Activated naive CD8-positive, alpha-beta T cell treated with anti-CD3 and anti-CD28 coated beads for 36 hours (primary cell): ENCODE measurements at places on chromosomes 11 and 22.
A peak's percentile ranks its signal among the peaks of the same experiment; 100 is the strongest.

DNA sequence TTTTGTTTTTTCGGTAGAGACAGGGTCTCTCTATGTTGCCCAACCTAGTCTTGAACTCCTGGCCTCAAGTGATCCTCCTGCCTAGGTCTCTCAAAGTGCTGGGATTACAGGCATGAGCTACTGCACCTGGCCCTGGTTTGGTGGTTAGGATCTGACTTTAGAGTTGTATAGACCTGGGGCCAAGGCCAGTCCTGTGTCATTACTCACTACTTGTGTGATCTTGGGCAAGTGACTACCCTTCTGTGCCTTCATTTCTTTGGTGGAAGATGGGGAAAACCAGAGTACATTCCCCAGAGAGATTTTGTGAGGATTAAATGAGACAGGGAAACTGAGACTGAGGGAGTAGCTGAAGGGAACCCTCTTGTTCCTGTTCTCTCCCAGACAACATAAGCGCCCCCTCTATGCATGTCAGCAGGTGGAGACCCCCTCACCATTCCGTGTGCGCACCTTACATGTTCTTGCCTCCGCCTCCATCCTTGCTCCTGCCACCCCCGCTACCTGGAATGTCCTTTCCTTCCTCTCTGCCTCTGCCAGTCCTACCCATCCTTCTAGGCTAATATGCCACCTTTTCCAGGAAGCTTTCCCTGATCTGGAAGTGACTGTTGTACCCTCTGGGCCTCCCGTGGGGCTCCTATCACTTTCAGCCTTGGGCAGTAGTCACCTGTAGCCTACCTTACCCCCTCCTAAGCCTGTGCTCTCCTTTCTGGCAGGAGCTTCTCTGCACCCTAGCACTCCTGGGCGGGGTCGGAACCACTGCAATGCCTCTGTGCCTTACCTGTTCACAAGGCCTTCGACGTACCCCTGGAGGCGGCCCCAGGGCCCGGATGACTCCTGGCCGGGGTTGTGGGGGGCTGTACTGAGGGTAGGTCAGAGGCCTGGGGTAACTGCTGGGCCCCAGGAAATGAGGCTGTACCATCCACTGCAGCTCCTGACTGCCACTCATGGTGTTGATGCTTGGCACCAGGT lies 3.9 kb downstream of the FOSL1 start:
- no peak for DNase-seq
- peaks cover 3% of the 10 kb centered on the region for H3K27me3 ChIP-seq
- peaks cover 42% of the 10 kb centered on the region for H3K36me3 ChIP-seq
- peaks cover 49% of the 10 kb centered on the region for H3K4me1 ChIP-seq
- no peak overlapping the region for H3K27ac ChIP-seq

DNA sequence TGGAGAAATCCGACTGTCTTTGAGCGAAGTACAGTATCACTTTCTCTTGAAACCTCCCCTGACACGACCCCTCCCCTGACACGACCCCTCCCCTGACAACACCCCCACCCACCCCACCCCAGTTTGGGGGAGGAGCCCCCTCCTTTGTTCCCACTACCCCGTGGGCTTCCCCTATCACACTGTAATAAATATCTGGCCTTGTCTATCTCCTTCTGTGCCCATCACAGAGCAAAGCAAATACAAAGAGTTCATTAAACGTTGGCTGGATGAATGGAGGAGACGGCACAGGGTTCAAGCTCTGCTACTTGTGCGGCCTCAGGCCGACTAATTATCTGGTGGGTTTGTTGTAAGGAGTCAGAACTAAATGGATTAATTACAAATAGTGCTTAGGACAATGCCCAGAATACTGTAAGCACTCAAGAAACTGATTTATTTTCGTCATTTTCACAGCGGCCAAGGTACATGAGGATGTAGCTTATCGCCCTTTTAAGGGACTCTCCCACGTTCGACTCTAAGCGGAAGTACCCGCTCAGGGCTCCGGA lies 628 bp upstream of the GGA1 start:
- no peaks in the 10 kb centered on the region for H3K27me3 ChIP-seq
- H3K36me3 ChIP-seq = peaks cover 6% of the 10 kb centered on the region
- peak overlapping the region; percentile 94 for H3K27ac ChIP-seq
- H3K4me3 ChIP-seq = peak overlapping the region; percentile 81
- H3K4me1 ChIP-seq = peaks cover 41% of the 10 kb centered on the region
- DNase-seq = no peak

GRCh38 chr11:61181489-61181888 lies 20.3 kb upstream of the VPS37C start:
- DNase-seq = no peak
- H3K27me3 ChIP-seq = no peaks in the 10 kb centered on the region
- no peaks in the 10 kb centered on the region for H3K4me1 ChIP-seq

DNA sequence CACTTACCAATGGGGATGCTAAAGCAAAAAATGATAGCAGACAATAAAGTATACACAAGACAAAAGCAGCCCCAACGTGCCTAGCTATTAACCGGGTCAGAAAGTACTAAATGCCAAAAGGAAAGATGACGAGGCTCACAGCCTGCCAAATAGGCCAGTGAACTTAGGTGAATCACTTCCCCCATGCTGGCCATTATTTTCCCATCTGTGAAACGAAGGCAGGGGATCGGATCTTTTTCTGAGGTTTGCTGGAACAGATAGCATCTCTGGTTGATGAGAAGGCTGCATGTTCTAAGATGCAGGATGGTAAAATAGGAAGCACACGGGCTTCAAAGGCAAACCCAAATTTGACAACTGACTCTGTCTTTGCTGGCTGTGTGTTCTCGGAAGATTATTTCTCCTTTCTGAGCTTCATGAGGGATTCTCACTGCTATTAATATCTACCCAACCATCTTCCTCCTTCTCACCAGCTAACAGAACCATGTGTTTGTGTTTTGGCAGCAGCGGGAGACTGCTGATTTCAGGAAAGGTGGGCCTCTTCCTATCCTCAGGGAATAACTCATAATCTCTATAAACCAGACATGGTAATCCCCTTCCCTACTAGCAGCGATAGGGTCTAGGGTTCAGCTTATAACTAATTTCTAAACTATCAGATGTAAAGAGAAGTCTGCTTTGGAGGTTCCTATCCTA lies 390.7 kb downstream of the LARGE1 start:
- H3K36me3 ChIP-seq = no peaks in the 10 kb centered on the region
- no peak overlapping the region for H3K4me3 ChIP-seq
- H3K27me3 ChIP-seq = no peaks in the 10 kb centered on the region
- no peaks in the 10 kb centered on the region for H3K4me1 ChIP-seq

DNA sequence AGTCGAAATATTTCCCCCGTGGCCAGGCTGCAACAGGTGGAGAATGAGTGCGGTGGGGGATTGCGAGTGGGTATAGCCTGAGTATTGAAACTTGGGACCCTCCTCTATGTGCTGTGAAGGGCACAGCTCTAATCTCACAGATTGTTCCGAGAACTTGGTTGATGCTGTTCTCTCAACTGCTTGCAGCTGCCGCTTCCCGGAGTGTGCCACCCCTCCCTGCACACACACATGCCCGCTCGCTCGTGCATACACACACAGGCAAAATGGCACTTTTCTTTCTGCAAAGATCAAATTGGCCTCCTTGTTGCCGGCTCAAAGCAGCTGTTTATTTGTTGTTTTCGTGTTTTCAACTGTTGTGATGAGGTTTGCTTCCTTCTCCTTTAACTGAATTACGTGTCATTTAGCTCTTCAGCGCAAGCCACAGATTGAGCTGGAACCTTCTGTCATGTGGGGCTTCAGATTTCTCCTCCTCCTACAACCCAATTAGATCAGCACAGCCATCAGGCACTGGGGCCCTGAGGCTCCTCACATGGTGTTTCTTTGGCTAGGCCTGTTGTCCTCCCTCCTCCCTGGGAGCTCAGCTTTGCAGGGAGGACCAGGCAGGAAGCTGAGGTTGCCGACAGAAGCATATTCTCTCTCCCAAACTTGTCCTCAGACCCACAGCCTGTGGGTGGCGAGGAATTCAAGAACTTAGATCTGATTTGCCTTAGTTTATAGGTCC lies 13.9 kb upstream of the B3GAT1 start:
- no peaks in the 10 kb centered on the region for H3K4me1 ChIP-seq
- no peak overlapping the region for H3K4me3 ChIP-seq
- H3K27me3 ChIP-seq = peaks cover 7% of the 10 kb centered on the region
- H3K27ac ChIP-seq = no peak overlapping the region
- no peaks in the 10 kb centered on the region for H3K36me3 ChIP-seq
- DNase-seq = no peak
